Activated CD4-positive, alpha-beta T cell treated with anti-CD3 and anti-CD28 coated beads, Interleukin-2, amount 50 U/mL, for 1 hour (primary cell): ENCODE measurements at places on chromosomes 2 and 18.

DNA sequence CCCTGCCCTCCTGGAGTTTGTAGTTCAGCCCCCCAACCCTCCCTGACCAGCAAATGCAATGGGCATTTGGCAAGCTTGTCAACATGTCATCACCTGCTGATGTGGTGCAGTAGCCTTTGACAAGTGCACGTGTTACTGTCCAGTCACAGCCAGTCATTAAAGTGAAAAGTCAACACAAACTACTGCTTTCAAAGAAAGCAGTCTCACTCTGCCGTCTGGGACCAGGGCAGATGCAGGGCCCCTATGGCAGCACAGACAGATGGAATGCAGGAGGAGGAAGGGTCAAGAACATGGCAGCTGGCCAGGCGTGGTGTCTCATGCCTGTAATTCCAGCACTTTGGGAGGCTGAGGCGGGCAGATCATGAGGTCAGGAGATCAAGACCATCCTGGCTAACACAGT is 222.4 kb upstream of the OSR1 start:
- DNase-seq: no peak

DNA sequence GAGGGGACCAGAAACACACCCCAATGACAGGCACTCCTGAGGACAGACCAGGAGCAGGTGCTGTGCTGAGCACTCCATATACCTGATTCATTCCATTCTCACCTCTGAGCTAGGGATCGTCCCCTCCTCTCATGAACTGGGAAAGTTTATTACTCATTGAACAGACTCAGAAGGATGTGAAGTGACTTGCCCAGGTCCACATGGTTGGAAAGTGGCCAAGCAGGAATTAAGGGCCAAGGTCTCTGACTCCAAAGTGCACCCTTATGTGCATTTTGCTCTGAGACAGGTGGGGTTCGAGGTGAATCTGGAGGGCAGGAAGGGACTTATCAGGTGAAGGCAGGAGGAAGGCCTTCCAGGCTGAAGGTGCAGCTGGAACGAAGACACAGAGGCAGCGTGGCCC is 25.1 kb upstream of the PLB1 start:
- no peak for DNase-seq

- no peak for DNase-seq
Measured at GRCh38 chr2:67471681-67472080, 74.5 kb downstream of the ETAA1 start.

- no peak for DNase-seq
Measured at GRCh38 chr2:178498137-178498536, 17.9 kb downstream of the PLEKHA3 start.

DNA sequence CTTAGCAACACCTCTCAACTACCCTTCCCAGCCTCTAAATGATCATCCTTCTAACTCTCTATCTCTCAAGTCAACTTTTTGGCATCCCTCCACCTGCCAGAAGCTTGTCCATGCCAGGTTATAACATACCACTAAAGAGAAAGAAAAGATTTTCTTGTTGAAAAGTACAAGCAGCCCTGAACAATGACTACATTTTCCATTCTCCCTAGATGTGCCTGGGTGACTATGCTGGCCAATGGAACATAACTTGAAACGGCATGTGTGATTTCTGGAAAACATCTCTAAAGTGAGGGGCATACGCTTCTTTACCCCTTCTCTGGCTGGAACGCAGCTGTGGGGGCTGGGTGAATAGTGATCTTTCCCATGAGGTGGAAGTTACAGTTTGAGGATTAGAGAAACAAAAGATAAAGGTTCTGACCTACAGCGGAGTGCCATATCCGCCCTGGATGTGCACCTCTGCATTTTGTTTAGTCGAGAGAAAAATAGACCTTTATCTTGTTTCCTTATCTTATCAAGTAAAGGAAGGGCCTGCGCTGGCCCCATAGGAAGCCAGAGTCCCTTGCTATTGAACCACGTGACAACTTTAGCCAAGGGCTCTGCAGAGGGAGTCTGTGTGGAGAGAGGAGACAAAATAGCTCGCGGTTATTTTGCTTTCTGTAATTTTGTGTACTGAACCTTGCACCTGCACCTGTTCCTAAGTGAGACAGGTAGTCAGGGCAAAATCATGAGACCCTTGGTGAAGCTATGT is 436.8 kb downstream of the TGIF1 start:
- DNase-seq: no peak

- no peak for DNase-seq
Measured at GRCh38 chr18:515838-516237, 15.3 kb upstream of the COLEC12 start.

DNA sequence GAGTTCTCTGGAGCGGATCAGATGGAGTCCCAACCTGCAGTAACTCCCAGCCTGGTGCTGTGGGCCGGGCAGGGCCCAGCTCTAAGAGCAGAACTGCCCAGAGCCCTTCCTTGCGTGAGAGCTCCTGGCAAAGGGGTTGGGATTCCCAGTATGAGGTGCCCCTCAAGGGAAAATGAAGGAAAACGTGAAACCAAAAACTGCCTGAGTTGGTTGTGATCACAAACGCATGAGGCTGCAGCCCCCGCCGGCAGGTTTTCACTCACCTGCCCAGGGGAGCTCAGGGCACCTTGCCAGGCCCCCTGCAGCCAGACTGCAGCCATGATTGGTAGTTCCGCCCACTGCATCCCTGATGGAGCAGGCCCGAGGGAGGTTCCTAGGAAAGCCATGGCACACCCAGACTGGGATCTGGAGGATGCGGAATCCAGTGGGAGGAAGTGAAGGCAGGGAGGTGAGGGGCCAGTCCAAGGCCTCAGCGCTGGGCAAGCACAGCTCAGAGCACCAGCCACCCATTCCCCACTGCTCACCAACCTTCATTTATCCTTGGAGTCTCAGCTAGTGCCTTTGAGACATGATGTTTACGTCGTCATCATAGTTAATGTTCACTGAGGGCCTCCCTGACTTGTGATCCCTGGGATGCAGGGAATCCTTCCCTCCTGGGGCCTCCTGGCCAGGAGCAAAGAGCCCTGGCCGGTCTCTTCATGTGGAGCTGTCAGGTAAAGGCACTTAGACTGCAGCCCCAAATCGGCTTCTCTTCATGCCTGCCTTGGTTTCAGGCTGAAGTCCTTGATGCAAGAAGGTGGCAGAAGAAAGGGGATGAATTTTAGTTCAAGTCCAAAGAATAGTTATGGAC is 103.2 kb downstream of the INHBB start:
- no peak for DNase-seq

GRCh38 chr2:165544897-165545296 is 75.4 kb downstream of the CSRNP3 start:
- DNase-seq: no peak

DNA sequence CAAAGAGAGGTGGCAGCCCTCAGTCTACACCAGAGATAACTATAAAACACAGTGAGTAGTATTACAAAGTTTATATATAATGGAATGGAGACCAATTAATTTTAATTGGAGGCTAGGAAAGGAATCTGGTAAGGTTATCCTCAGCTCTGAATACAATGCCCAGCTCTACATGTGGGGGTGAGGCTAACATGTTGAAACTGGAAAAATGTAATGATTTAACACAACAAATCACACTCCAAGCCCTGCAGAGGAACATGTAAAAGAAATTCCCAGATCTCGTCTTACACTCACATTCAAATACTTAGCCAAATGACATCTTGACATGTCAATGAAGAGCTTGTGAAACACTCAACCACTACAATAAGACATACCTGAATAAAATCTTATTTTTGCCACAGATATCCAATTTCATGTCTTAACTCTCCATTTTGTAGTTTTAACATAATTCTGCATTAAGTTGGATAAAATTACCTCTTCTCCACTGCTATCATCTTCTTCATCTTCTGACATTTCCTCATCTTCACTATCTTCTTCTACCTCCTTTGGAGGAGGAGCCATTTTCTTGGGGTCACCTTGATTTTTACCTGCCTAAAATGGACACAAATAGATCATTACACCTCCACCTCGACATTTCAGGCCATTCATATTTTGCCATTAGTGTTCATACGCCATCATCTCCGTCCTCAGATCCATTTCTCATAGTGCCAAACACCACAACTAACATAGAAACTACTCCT is 1.4 kb downstream of the NCL start:
- DNase-seq: no peak

DNA sequence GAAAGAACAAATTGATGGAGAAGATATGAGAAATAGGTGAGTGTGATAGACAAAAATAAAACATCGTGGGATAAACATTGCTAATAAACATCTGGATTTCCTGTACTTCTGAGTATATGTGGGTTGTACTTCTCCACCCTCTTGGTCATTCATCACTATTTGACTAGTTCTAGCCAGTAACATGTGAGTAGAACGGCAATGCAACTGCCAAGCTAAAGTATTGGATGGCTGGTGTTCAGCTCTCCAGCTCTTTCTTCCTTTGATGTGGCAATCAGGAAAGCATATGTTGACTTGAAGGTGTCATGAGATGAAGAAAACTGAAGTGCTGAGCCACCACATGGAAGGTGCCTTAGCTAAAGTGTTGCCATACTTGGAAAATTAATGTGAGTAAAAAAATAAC is 144.9 kb downstream of the SCG2 start:
- no peak for DNase-seq

DNA sequence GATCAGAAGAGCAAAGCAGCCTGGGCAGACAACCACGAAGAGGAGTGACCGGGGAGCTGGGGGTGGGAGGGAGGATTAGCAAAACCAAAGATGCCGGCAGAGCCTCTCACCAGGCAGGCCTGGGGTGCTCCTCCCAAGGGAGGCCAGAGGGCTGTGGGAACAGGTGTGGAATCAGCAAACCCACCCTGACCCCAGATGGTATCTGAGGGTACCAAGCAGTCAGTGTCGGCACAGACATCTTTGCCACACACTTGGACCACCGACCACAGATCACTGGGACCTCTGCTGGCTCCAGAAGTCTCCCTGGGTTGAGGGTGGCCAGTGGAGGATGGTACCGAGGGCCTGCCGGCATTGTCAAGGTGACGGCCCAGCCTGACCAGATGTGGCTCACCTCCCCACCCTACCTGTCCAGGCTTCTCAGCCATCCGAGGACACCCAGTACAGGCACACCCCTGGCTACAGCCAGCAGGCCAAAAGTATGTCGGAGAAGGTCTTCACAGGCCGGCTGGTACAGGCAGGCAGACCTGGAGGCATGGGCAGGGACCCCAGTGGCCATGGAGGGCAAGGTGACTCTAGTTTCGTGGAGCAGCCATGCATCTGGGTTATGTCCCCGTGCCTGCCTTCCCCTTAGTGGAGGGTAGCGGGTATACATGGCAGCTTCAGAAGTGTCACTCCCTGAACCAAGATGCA is 82.1 kb downstream of the UXS1 start:
- DNase-seq: no peak

DNA sequence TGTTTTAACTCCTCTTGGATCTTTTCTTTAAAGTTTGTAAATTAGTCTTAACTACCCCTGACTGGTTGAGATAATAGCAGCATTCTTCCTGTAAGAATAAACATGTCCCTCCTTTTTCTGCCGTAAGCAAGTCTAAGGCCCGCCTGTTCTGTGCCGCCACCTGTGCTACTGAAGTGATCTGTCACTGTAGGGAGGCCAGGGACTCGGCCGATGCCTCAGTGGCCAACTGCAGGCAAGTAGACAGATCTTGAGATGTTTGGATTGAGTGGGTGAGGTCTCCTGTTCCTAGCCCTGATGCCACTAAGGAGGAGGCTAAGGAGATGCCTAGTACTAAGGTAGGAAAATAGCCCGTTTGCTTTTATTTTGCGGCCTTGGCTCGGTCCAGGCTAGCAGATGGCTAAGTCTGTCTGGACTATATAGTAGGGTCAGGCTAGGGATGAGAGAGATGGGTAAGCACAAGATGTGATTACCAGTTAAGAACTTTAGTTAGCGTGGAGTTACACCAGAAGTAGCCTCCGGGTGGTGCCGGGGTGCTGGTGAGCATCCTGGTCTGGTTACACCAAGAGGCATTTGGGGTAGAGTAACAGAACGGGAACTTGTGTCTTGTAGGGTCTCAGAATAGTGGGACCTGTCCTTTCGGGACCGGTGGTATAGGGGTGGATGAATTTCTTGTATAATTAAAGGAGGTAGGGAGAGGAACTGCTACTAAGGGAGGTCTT is 584.2 kb downstream of the SUCLG1 start:
- no peak for DNase-seq
